ENCODE measurements at places on chromosomes 6 and 20. TPM values are rescaled to one million over a fixed set of nuclear protein-coding genes. Genes with fewer than 3 reads are reported as not detected.

Gene SOX4
- total RNA-seq, result 1.9 TPM

Gene GRIK2
- total RNA-seq, result not detected

Gene HSPA1L
- total RNA-seq, result 6.2 TPM

Gene ZNF337
- total RNA-seq, result 11.2 TPM

Gene CTAGE9
- not detected for total RNA-seq

Gene TREML1
- not detected for total RNA-seq

Gene SAMD3
- 0.66 TPM for total RNA-seq

Gene SLC22A16
- not detected for total RNA-seq

Gene DST
- 109 TPM for total RNA-seq

Gene ZNF76
- 17.9 TPM for total RNA-seq

Gene CEP57L1
- 8.6 TPM for total RNA-seq

Gene GPLD1
- total RNA-seq, result 0.88 TPM

Gene SLC22A3
- 45.4 TPM for total RNA-seq

Gene FHL5
- total RNA-seq, result 8.8 TPM

Gene GNRH2
- total RNA-seq, result not detected

Gene APOBEC2
- total RNA-seq, result 135 TPM

Gene MUC21
- total RNA-seq, result not detected

Gene MOXD1
- total RNA-seq, result not detected

Gene NRN1
- total RNA-seq, result 12.8 TPM

Gene FRK
- 1.6 TPM for total RNA-seq

Gene CRISP3
- not detected for total RNA-seq

Gene NKAPL
- 5.4 TPM for total RNA-seq

Gene BACH2
- 16.9 TPM for total RNA-seq

Gene PHF3
- 38.6 TPM for total RNA-seq

Gene SRSF12
- 0.26 TPM for total RNA-seq

Gene ARMC2
- total RNA-seq, result 2.6 TPM

Gene RAET1L
- total RNA-seq, result not detected

Gene TFAP2C
- total RNA-seq, result not detected

Gene BPIFB4
- total RNA-seq, result not detected

Gene PTGIS
- total RNA-seq, result 9.4 TPM

Gene HTR1E
- total RNA-seq, result not detected

Gene SYNJ2
- 4.4 TPM for total RNA-seq

Gene C20orf141
- not detected for total RNA-seq

Gene KCNK15
- total RNA-seq, result 0.11 TPM

Gene FOXQ1
- not detected for total RNA-seq

Gene WFDC12
- total RNA-seq, result not detected

Gene GATA5
- total RNA-seq, result not detected

Gene SLC35B3
- 4.3 TPM for total RNA-seq

Gene IL17F
- total RNA-seq, result not detected

Gene HCRTR2
- total RNA-seq, result not detected

Gene ADGRB3
- total RNA-seq, result 0.20 TPM

Gene TOX2
- total RNA-seq, result 0.53 TPM

Gene SLC13A3
- 0.15 TPM for total RNA-seq

Gene SERAC1
- total RNA-seq, result 7.3 TPM

Gene SNAP25
- not detected for total RNA-seq

Gene NT5E
- total RNA-seq, result 3.9 TPM

Gene FAM83C
- not detected for total RNA-seq

Gene HFE
- 1.3 TPM for total RNA-seq

Gene PI16
- 3.8 TPM for total RNA-seq

Gene TNFRSF6B
- total RNA-seq, result not detected

Gene SLC35D3
- not detected for total RNA-seq

Gene TMEM200A
- total RNA-seq, result 0.81 TPM

Gene MYO6
- 2.9 TPM for total RNA-seq

Gene SMIM28
- not detected for total RNA-seq

Gene OR2B6
- total RNA-seq, result not detected

Gene NKAIN4
- not detected for total RNA-seq

Gene SLC17A2
- not detected for total RNA-seq

Gene TAGAP
- total RNA-seq, result 1.2 TPM

Gene COL21A1
- total RNA-seq, result 1.4 TPM
